CD4-positive, alpha-beta T cell treated with Interleukin-12 subunit alpha and Interleukin-12 subunit beta, for 1 hour (primary cell): ENCODE measurements at places on chromosomes 11 and 22.

GRCh38 chr11:109547356-109548027 is 125.5 kb downstream of the C11orf87 start:
- DNase-seq, result no peak

GRCh38 chr22:22421392-22421791 is 87.2 kb downstream of the ZNF280B start:
- DNase-seq, result no peak

GRCh38 chr11:78465169-78465942 is 47.7 kb upstream of the GAB2 start:
- peak; percentile 46 for DNase-seq

DNA sequence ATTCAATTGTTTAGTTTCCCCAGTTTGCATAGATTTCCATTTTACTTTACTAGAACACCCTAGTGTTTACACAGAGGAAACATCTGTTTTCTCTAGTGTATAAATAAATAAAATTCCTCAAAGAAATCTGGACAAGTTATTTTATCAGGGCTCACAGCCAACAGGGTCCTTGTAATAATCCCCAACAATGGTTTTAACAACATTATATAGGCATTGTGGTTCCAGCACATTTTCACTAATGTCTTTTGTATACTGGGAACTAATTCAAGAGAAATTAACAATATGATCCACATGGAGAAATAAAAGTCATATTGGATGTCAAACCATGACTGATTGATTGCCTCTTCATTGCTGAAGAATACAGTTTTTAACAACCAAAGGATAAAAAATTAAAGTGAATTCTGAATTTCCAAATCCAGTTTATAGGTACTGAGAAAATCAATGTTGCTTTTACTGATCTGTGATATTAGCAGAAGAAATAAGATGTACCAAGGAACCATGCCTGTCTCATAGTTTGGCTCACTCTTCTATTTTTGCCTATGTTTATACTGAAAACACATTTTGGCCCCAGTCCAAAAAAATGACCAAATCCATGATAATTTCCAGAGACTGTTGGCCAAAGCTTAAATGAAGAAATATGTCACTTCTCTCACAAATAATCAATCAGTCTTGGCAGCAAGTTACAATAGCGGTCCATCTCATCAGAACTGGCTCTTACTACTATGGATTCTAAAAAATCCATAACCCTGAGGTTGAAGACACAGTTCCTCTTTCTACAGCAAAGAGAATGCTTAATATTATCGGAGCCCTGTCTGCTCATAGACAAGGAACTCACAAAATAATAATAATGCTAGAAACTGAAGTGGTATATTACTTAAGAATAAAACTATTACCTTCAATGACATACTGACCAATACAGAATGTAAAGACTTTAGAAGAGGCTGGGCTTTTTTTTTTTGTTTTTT is 1.4 kb upstream of the MS4A13 start:
- no peak for DNase-seq

DNA sequence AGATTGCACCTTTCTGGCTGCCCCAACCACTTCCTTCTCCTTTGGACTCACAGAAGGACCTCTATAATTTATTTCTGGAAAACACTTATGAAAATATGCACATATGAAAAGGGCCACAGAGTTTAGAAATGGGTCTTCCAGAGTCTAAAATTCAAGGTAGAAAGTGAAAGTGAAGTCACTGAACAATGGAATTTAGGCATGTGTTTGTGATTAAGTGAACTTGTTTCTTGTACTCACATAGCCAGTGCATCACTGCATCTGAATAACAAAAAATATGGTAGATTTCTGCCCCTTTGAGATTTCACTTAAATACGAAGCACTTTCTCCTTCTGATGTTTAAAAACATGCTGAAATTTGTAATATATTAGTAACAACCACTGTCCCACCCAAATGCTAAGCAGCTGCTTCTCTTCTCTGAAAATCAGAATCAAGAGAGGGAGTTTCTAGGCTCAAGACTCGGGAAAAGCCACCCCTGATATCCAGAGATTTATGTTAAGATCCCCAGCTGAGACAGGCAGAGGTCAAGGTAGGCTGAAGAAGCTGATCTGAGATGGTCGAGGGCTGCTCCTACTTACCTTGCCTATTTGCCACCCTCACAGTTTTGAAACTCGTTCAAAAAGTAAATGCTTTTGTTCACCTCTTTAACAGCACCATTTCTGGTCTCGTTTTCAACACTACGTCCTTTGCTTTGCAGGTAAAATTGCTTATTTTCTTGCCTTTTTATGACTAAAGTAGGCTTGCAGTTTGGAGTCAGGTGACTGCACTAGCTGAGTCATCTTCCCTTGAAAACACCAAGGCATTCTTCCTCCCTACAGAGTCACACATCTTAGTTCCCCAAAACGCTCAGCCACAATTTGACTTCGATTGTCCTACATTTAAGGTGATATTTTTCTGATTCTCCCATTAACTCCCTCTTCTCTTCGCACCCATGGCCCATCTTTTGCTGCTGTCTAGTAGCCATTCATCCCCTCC is at the start of gene XKR3:
TSS of gene XKR3 (minus strand) at position 696 of the 972 bp plus-strand sequence. CDS start 17,338 bp downstream, outside the sequence.
- DNase-seq, result peak; percentile 2

- DNase-seq, result peak; percentile 65
These were observed 12.7 kb downstream of the RPL3 start for GRCh38 chr22:39306456-39307361.

DNA sequence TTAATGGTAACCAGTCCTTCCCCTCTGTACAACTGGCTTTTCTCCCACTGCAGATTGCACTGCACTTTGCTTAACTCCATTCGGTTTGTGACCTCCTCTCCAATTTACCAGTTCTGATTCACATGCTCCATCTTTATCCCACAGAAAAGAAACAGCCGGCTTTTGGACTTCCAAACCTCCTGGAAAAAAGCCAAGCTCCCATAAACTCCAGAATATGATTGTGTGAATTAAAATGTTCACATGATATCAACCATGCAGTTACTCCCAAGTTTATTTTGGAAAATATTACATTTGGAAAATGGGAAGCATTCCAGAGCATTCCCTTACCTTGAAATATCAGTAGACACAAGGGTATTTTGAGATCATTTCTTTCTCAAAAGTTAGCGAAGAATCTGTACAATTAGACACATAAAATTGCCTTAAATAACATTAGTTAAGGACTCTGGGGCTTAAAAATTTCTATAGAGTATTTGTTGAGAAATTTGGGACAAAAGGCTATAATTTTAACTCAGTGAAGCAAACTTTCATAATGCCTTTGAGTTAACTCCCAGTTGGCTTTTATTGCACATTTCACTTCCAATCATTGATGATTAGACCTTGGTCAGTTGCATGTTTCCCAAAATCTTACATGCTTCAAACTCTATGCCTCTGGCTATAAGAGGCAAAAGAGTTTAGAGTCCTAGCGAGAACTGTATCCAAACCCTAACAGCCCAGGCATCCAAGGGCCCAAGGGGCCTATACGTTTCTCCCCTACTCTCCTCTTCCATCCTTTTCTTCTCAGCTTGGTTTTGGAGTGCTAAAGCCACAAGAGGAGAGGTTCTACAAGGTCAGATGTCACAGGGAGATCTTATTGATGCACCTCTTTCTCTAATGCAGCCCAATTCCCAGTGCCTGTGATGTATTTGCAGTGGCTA is 23.6 kb upstream of the TMEM135 start:
- no peak for DNase-seq

- DNase-seq, result no peak
These were observed 15.8 kb downstream of the C11orf71 start for GRCh38 chr11:114384487-114384886.

GRCh38 chr11:93655581-93656255 is 5.8 kb upstream of the CEP295 start:
- no peak for DNase-seq

- no peak for DNase-seq
These were observed 7.3 kb downstream of the SIDT2 start for GRCh38 chr11:117185736-117186430.
